ENCODE measurements at places on chromosomes 5 and 9. TPM values are rescaled to one million over a fixed set of nuclear protein-coding genes. Genes with fewer than 3 reads are reported as not detected.

DNA sequence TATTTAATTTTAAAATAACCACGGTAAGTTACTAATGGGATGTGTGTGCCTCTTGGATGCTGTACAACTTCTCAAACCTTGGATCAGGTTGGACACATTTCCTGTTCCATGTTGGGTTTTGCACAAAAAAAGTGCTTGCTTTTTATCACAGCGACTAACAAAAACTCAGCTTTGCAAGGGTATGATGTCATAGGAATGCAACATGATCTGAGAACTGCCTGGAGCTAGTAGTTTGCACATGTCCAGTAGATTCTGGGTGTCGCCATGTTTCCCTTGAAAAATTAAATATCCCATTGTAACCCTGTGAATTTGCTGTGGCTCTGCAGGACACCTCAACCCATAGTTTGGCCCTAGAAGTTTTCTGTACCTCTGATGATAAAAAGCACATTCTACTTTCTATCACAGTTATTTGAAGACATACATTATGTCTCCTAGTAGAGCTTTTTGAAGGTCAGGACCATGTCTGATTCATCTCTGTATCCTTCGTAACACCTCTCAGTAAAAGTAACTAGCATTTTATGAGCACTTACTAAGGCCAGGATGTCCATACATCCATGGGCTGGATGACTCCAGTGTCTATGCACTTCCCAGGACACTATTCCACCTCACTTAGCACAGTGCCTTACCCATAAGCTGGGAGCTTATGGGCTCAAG lies 11.5 kb upstream of the FRMPD1 start:
- H3K27me3 ChIP-seq, result peaks cover 8% of the 10 kb centered on the region
- H3K36me3 ChIP-seq, result no peaks in the 10 kb centered on the region
- H3K4me3 ChIP-seq, result no peak overlapping the region
- no peak overlapping the region for H3K27ac ChIP-seq

DNA sequence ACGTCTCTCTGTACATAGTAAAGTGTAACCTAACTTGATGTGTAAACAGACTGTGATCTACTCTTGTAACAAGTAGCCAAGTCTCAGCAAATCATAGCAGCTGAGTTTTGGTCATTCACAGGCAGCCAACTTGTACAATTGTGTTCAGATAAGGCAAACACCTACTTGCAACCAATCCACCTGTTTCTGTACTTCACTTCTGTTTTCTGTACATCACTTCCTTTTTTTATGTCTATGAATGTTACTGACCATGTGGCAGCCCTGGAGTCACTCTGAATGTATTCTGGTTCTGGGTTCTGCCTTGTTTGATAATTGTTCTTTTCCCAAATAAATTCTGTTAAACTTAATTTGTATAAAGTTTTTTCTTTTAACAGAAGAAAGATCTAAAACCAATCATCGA lies 26.0 kb downstream of the RLN2 start:
- no peaks in the 10 kb centered on the region for H3K36me3 ChIP-seq
- H3K4me1 ChIP-seq, result no peaks in the 10 kb centered on the region

DNA sequence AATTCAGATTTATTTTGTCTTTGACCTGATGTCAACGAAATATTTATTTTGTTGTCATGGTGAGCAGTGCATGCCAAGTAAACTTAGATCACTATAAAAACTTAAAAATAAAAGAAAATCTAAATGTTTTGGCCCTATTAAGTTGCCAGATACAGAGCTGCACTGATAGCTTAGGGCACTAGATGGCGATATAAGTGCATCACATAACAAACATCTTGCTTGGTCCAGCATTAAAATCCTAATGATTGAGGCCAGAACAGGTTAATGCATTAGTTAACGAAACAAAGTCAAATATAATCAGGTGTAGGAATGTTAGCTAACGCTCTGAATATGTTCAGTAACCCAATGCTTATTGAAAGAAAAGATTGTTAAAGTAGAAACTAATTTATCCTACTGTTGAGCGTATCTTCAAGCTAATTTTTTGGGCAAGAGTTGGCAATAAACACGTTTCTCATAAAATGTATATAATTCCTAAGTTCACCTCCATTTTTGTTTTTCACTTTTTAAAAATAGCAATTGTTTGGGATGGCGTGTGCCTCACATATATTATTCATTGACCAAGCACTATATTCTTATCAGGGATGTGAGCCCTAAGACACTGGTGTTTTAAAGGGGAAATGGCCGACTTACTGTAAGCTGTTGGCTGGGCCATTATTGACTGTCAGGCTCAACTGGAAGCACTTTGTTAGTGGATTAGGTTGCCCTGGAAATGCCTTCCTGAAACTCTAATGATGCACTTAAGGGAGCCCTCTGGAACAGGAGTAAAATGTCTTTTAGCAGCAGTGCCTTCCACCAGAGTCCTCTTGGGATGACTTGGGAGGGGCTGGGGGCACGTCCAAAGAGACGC lies 33.3 kb downstream of the KCTD16 start:
- H3K4me1 ChIP-seq, result no peaks in the 10 kb centered on the region
- H3K36me3 ChIP-seq, result no peaks in the 10 kb centered on the region
- H3K27ac ChIP-seq, result no peak overlapping the region
- H3K4me3 ChIP-seq, result no peak overlapping the region

Gene TEK
- 52.5 TPM for total RNA-seq

DNA sequence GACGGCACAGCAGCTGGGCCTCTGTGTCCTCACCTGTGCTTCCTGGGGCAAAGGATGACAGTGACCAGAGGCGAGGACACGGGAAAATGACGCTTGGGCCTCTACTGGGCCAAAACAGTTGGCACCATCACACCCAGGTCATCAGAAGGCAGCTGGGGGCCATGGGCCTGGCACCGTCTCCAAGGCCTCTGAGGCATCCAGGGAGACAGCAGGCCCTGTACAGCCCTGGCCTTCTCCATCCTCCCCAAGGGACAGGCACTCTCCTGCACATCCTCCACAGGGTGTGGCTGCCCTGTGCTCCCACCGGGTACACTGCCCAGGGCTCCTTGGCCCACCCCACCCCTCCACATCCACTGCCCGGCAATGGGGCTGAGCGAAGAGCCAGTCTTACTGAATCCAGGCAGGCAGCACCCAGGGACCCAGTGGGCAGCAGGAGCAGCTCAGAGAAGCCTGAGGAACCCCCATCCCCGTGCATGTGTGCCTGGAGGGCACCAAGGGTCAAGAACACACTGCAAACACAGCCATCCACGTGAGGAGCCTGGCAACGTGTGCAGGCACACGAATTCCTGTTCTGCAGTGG lies 4.0 kb downstream of the LPCAT1 start:
- H3K27me3 ChIP-seq, result no peaks in the 10 kb centered on the region
- DNase-seq, result peak; percentile 77
- peaks cover 63% of the 10 kb centered on the region for H3K36me3 ChIP-seq
- H3K27ac ChIP-seq, result peak overlapping the region; percentile 86
- H3K4me1 ChIP-seq, result peaks cover 89% of the 10 kb centered on the region

- H3K4me3 ChIP-seq, result no peak overlapping the region
- H3K27ac ChIP-seq, result no peak overlapping the region
- peaks cover 4% of the 10 kb centered on the region for H3K4me1 ChIP-seq
- no peak for DNase-seq
- H3K27me3 ChIP-seq, result no peaks in the 10 kb centered on the region
- H3K36me3 ChIP-seq, result no peaks in the 10 kb centered on the region
Observed at GRCh38 chr5:173736374-173736773, 119.9 kb upstream of the BOD1 start.

Gene PRR16
- total RNA-seq, result 3.5 TPM

DNA sequence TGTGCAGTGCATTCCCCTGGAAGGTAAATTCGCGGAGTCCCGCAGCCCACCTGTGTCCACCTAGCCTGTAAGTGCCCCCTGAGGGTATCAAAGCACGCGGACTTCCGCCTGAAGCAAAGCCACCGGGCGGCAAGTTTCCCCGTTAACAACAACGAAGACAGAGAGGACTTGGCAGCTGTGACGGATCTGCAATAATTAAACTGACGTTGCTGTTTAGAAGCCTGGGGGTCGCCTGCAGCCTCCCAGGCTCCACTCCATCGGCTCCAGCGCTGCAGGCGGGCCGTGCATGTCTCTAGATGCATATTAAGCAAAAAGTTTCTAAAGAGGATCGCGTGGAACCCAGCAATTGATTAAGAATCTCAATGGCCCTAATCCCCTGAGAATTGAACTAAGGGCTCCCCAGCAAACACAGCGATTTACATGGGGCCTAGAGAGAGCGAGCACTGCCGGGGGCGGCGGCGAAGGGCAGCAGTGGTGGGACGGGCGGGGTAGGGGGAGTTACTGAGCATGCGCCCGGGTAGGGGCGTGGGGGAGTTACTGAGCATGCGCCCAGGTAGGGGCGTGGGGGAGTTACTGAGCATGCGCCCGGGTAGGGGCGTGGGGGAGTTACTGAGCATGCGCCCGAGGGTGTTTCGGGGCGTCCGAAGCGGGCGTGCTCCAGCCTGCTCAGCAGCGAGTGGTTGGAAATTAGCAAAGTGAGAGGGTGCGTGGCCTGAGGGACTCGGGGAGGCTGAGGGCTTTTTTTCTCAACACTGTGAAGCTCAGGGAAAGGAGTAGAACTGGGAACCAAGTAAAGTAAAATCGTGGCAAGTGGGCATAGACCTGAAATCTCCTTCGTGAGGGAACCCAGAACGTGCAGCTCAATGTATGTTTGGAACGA lies 255.2 kb downstream of the DOCK8 start:
- peak overlapping the region; percentile 93 for H3K27ac ChIP-seq
- H3K4me3 ChIP-seq, result peak overlapping the region; percentile 58
- peak; percentile 94 for DNase-seq
- H3K27me3 ChIP-seq, result no peaks in the 10 kb centered on the region
- H3K4me1 ChIP-seq, result peaks cover 28% of the 10 kb centered on the region

GRCh38 chr5:90876366-90876765 lies 317.8 kb downstream of the ADGRV1 start:
- no peaks in the 10 kb centered on the region for H3K36me3 ChIP-seq
- H3K27ac ChIP-seq, result no peak overlapping the region
- H3K4me1 ChIP-seq, result peaks cover 15% of the 10 kb centered on the region
- H3K4me3 ChIP-seq, result no peak overlapping the region

DNA sequence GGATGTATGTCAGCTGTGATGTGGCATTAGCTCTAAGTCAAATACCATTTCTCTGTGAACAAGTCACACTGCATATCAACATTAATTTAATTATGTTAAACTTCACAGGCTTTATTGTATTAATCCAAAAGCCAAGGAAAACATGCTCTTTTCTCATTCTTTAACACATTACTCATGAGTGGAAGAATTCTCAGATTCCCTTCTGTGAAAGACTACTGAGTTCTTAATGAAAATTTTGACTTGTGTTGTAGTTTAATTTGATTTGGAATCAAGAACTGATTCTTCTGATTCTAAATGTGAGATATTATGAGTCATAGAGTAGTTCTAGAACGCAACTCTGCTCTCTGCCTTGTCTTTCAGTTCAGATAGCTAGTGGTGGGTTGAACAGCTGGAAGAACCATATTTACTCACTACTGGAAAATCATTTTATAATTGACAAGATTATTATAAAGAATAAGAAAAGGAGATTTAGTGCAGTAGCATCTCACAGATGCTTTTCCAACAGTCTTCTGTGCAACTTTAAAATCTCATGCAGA lies 90.6 kb downstream of the VCAN start:
- H3K27me3 ChIP-seq, result peaks cover 6% of the 10 kb centered on the region
- H3K27ac ChIP-seq, result no peak overlapping the region
- H3K4me3 ChIP-seq, result no peak overlapping the region
- DNase-seq, result no peak

Gene CARD9
- total RNA-seq, result 19.5 TPM

Gene PDCD1LG2
- total RNA-seq, result 23.1 TPM

Gene IL31RA
- not detected for total RNA-seq

Gene TTLL11
- 7.2 TPM for total RNA-seq

Gene ABO
- 3.6 TPM for total RNA-seq

Gene SPRY4
- total RNA-seq, result 21.2 TPM

Gene UNC5A
- total RNA-seq, result not detected

DNA sequence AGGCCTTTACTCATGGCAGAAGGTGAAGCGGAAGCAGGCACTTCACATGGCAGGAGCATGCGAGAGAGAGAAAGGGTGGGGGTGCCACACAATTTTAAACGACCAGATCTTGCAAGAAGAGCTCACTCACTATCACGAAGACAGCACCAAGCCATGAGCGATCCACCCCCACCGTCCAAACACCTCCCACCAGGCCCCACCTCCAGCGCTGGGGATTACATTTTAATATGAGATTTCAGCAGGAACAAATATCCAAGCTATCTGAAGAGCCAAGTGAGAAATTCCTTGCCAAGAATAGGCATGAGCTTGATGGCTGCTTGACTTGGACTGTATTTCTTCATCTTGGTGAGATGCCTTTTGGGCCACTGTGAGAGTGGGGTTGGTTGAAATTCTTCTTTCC lies 88.0 kb downstream of the PDZD2 start:
- DNase-seq, result no peak
- no peaks in the 10 kb centered on the region for H3K36me3 ChIP-seq
- no peaks in the 10 kb centered on the region for H3K27me3 ChIP-seq
- H3K4me1 ChIP-seq, result no peaks in the 10 kb centered on the region

- no peaks in the 10 kb centered on the region for H3K4me1 ChIP-seq
- H3K36me3 ChIP-seq, result no peaks in the 10 kb centered on the region
- H3K27ac ChIP-seq, result no peak overlapping the region
- DNase-seq, result no peak
Observed at GRCh38 chr5:11724940-11725339, 179.3 kb downstream of the CTNND2 start.

Gene COL5A1
- total RNA-seq, result 38.5 TPM

- peak; percentile 60 for DNase-seq
- no peak overlapping the region for H3K27ac ChIP-seq
- peaks cover 48% of the 10 kb centered on the region for H3K4me1 ChIP-seq
- no peaks in the 10 kb centered on the region for H3K27me3 ChIP-seq
- no peak overlapping the region for H3K4me3 ChIP-seq
Observed at GRCh38 chr5:135435467-135436330, 11.4 kb downstream of the DCANP1 start.

DNA sequence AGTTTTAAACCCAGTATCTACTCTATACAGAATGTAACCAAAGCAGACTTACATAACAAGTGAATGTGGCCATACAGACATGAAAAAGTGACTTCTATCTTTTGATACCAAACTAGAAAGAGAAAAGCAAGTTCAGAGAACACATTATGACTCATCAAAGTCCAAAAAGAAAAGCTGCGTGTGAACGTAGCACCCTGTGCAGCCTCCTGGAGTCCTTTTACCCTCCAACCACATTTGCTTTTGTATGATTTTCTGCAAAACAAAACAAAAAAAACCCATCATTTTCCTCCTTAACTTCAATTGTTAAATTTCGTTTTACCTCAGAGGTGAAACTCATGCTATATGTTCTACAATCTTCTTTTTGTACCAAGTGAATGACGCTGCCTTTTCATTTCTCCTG lies 2.8 kb upstream of the SMARCA2 start:
- no peak overlapping the region for H3K4me3 ChIP-seq
- H3K36me3 ChIP-seq, result no peaks in the 10 kb centered on the region
- no peaks in the 10 kb centered on the region for H3K27me3 ChIP-seq
- H3K4me1 ChIP-seq, result no peaks in the 10 kb centered on the region

- H3K36me3 ChIP-seq, result no peaks in the 10 kb centered on the region
- H3K27me3 ChIP-seq, result no peaks in the 10 kb centered on the region
- no peak for DNase-seq
- H3K27ac ChIP-seq, result peak overlapping the region; percentile 31
Observed at GRCh38 chr5:34570721-34571676, 85.1 kb upstream of the RAI14 start.
